ENCODE measurements at places on chromosomes 6 and 20.

GRCh38 chr6:160035693-160036330, 66.9 kb downstream of the IGF2R start:
- DNase-seq: no peak

DNA sequence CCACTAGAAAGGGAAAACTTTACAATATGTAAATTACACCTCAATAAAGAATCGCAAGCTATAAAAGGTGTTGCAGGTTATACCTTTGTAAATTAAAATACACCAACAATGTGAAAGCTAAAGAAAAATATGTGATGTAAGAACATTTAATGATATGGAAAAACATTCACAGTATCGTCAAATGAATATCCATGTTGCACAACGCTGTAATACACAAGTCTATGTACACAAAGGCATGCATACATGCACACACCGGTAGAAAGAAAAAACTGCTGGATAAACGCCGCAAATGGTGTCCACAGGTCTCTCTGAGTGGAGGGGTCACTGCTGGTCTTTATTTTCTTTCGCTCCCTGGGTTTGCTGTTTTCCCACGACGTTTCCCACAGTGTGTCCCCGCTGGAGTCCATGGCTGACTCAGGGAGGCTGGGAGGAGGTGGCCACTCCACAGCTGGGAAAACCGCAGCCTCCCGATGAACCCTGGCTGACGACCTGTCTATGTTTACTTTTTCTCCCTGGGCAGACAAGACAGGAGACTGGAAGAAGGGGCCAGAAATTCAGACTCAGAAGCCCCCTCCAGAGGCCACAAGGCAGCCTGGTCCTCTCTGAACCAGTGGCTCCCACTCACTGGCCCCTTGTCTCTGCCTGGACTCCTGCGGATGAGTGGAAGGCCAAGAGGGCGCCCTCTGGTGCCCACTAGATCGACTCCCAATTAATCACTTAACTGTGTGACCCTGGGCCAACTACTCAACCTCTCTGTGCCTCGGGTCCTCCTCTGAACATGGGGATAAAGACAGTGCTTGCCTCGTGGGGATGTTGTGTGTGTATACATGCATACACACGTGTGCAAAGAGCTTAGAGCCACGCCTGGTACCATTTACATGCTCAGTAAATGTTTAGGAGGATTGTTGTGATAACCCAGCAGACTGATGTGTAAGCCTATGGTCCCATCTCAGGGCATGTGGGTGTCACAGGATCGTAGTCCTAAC, 12.8 kb upstream of the BPI start:
- DNase-seq: peak; percentile 66

- DNase-seq: no peak
Observed at GRCh38 chr6:150733726-150734125, 131.8 kb upstream of the MTHFD1L start.

DNA sequence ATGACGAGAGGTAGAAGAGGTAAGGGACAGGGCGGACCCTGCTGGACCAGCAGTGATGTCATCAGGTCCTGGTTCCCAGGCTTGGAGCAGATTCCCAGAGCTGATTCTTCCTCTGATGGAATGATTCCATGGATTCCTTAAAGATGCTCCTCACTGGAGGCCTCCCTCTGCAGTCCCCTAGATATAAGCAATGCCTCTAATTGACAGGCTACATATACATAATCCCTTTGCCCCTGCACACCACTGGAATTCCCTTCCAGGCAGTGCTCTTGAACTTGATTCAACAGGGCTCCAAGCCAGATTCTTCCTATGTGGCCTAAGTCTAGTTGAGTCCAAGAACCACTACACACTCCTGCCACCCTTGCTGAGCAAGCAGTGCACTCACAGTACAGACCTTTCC, 52.3 kb upstream of the L3MBTL3 start:
- DNase-seq: no peak

DNA sequence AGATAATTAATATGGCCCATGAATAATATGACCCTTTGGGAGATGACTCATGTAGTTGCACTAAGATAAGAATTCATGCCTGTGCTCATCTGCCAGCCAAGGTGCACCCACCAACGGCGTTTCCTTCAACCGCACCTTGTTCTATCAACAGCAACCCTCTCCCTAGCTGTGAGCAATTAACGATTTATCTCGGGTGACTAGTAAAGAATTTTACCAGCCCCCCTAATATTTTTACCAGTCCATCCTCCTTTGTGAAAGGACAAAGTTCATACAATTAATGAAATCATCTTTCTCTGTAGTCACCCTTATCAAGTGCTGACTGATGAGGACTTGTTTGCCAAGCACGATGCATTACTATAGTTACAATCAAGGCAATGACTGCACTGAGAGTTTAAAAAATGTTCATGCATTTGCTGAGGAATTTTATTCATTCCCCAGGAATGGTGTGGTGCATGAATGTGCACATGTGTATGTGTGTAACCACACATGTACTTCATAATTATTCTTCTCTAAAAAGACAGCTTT, 118.7 kb downstream of the SMOC2 start:
- DNase-seq: no peak

DNA sequence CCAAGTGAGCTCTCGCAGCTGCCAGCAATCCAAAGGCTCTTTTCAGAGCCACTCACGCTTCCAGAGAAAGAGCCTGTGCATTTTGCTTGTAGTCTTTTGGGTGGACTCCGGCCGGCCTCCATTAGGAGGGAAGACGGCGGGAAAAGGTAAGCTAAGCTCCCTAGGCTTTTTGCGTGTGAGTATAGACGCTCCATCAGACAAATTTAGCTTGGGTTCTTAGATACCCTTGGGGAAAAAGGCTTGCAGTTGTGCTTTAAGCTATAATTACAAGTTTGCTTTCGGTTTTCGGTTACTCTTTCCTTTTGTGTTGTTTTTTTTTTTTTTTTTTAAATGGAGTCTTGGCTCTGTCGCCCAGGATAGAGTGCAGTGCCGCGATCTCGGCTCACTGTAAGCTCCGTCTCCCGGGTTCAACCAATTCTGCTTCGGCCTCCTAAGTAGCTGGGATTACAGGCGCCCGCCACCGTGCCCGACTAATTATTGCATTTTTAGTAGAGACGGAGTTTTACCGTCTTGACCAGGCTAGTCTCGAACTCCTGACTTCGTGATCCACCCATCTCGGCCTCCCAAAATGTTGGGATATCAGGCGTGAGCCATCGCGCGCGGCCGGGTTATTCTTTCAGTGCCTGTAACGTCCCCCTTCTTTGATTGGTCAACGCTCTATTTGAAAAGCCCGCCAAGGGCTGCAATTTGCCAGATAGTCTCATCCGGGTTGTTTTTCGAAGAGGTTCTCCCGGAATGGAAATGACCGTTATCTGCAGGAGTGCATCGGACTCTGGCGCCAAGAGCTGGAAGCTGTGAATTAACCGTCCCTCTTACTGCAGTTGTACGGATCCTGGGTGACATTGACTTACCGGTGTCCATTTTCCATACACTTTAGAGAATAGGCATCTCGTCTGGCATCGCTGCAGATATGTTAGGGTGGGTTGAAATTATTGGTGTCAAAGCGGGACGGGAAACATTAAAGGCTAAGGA, 18.1 kb downstream of the OR2B2 start:
- peak; percentile 88 for DNase-seq

- DNase-seq: no peak
Observed at GRCh38 chr6:156464100-156464878, 312.9 kb upstream of the ARID1B start.

DNA sequence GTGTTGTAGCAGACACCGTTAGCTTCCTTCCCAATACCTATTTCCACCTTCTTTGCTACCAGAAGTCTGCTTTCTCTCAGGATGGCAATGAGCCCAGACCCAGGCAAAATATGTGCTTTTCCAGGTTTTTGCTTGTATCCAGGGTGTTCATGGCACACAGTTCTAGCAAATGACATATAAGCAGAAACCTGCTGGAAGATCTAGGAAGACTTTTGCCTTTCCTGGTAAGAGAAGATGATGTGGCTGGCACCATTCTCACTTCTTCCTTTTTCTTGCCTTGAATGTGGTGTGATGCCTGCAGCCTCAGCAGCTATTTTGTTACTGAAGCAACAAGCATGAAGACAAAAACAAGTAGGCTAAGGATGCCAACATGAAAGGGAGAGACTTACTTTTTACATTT, 19.2 kb upstream of the TBC1D22B start:
- no peak for DNase-seq

DNA sequence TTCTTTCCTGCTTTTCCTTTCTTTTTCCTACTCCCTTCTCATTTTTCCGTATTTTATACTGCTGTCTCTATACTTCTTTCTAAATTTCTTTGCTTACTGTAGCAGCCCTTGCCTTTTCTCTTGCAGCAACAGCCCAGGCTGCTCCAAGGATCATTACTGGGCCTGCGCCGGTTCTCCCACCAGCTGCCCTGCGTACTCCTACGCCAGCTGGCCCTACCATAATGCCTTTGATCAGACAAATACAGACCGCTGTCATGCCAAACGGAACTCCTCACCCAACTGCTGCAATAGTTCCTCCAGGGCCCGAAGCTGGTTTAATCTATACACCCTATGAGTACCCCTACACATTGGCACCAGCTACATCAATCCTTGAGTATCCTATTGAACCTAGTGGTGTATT, 148.8 kb downstream of the QKI start:
- no peak for DNase-seq

DNA sequence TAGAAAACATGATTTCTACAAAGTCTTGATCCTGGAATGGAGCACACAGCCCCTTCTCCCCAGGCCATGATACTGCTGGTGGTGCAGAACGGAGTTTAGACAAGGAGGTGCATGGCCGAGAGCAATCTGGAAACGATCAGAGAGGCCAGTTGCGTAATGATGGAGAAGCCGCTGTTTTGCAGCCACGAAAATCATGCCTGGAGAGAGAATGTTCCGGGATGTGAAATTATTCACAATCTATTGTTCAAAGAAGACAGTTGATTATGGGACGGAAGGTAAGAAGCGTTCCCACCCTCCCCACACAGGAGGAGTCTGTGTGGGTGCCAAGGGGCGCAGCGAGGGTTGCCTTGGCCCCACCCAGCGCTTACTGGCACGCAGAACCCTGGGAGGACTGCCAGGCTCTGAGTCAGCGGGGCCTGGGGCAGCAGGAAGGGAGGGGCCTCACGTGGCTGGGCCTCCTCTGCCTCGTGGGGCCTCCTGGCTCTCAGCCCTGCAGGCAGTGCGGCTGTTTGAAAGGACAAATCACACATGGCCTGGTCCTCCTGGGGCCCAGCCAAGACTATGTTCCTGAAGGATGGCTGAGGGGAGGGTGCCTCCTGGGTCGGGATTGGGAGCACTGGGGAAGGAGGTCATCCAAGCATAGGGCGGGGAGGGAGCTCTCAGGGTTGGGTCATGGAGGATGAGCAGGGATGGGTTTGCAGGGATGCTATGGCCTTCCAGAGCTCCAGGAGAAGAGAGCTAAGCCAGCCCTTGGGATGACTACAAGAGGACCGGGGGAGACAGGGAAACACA, 8.7 kb upstream of the AP5S1 start:
- peak; percentile 96 for DNase-seq

DNA sequence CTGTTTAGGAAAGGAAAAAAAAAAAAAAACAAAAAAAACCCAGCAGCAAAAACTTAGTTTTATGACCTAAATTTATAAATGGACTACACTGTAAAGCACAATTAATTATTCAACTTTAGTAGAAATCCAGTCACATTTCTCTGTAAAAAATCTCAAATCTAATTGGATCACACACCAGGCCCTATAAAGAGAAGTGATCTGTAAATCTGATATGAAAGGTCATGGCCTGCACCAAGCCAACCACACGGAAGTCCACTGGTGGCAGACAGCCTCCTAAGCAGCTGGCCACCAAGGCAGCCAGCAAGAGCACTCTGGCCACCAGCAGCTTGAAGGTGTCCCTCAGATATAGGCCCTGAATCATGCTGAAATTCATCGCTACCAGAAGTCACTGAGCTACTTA, 131.6 kb downstream of the HFE start:
- DNase-seq: no peak

DNA sequence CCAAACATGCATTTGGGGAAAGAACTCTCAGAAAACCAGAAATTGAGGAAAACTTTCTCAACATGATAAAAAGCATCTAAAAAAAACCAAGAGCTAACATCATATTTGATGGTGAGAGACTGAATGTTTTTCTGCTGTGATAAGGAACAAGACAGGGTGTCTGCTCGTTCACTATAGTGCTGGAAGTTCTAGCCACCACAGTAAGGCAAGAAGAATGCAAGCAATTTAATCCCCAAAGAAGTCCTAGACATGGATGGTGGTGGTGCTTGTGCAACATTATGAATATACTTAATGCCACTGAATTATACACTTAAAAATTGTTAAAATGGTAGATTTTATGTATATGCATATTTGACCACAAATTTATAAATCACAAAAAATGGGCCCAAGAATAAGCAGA, 53.4 kb downstream of the LYRM2 start:
- no peak for DNase-seq

- peak; percentile 37 for DNase-seq
Observed at GRCh38 chr20:53036992-53037391, 64.8 kb downstream of the TSHZ2 start.

DNA sequence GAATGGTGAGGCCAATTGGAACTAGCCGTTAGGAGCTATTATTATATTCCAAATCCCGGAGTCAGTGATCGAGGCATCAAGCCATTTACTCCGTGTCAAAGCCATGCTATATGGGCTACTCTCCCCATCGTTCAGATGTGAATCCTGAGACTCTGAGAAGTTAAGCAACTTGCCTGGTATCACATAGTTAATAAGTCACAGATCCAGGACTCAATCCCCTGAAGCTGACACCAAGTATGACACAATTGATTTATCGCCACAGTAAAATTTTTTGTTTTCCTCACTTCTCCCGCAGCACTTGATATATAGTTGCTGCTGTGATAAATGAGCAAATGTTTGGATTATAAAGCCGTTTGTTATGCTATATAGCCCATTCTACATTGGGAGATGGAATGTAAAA, 50.8 kb upstream of the TSHZ2 start:
- DNase-seq: no peak

- no peak for DNase-seq
Observed at GRCh38 chr6:132817554-132818403, 3.4 kb downstream of the RPS12 start.

- no peak for DNase-seq
Observed at GRCh38 chr6:154337406-154338005, 19.1 kb downstream of the IPCEF1 start.

DNA sequence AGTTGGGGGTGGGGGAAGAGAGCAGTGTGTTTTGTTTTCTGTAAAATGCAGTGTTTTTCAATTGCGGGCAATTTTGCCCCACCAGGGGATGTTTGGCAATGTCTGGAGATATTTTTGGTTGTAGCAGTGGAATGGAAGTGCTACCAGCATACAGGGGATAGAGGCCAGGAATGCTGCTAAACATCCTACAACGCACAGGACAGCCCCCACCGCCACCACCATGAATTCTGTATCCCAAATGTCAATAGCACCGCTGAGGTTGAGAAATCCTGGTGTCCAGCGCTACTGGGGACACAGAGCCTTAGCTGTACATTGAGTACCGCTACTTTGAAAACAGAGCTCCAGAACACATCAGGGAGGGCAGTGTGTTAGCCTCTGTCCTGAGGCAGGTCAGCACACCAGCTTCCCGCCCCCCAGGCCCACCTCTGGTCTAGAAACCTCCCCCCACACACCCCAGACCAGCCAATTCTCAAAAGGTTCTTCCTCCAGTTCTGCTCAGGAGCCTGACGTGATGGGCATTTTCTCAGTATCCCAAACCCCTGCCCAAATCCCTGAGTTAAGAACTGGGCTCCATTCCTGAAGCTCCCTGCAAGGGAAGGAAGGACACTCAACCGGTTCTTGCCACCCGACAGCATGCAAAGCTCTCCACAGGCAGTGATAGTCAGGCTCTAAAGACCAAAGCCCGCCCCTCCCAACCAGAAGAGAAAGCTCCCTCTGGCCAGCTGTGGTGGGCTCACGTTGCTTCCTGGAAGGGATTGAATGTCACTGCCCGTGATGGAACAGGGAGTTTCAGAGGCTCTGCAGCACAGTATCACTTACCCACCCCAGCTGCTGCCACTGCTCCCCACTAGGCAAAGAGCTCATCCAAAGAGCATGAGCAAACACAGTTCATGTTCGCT, 321.5 kb upstream of the JARID2 start:
- DNase-seq: no peak
